RPMI7951 (cell line): ENCODE measurements at places on chromosomes 3 and 15. TPM values are rescaled to one million over a fixed set of nuclear protein-coding genes. Genes with fewer than 3 reads are reported as not detected.

- no peak for DNase-seq
These were observed 21.3 kb upstream of the RSL24D1 start for GRCh38 chr15:55218056-55218455.

GRCh38 chr3:53161450-53161819 lies 426 bp downstream of the PRKCD start:
- DNase-seq, result peak; percentile 19

DNA sequence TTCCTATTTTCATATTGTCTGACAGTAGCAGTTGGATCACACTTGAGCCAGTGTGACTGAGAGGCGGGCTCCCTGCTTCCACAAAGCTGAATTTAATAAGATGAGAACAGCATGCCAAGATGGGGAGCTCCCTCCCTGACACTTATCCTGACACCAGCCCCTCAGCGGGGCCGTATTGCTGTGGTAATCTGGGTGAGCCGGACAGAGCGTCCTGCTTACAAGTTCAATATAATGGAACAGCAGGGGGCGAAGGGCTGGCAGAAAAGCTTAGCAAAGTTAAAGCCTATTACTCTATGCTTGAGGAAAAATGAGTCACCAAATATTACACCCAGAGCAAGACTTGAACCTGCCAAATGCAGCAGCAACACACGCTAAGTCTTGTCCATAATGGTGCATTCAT lies 163.8 kb upstream of the CMC1 start:
- peak; percentile 52 for DNase-seq

- DNase-seq, result peak; percentile 8
These were observed 49.8 kb upstream of the TEX264 start for GRCh38 chr3:51621091-51621892.

DNA sequence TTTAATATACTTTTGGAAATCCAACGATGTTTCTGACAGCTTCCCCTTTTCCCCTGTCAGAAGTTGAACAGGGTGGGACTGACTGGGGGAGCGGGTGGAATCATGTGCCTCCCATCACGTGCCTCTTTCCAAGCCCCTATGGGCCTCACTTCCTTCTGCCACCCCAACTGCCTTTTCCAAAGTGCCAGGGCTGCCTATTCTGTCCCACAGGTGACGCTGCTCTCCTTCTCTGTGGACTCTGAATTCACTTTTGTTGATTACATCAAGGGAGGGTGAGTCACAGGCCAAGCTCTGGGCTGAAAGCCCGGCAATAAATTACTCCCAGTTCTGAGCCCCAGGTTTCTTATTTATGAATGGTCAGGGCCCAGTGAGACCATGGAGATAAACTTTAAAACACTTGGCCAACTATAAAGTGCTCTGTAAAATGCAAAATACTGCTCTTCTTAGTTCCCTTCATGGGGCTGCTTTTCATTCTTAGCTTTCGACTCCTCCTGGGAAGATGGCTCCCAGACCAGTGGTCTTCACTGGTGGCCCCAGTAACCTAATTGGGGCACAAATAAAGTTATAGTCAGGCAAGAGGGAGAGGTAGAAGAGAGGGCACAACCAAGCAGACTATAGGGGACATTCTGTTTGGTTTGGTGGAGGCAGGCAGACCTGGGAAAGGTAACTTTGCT lies 12.3 kb downstream of the CPNE9 start:
- peak; percentile 90 for DNase-seq

GRCh38 chr3:50950591-50950990 lies 275.9 kb downstream of the DOCK3 start:
- no peak for DNase-seq

CSPG4 gene
- total RNA-seq, result 31.4 and 52.5 TPM in 2 replicates

CADPS gene
- total RNA-seq, result 0.48 and 0.59 TPM in 2 replicates
